ENCODE measurements at places on chromosomes 2 and 18. TPM values are rescaled to one million over a fixed set of nuclear protein-coding genes. Genes with fewer than 3 reads are reported as not detected.

GRCh38 chr2:196253116-196253480 is 81.7 kb upstream of the STK17B start:
- H3K27ac ChIP-seq = no peak overlapping the region
- no peaks in the 10 kb centered on the region for H3K27me3 ChIP-seq
- H3K4me1 ChIP-seq = peaks cover 62% of the 10 kb centered on the region
- peaks cover 23% of the 10 kb centered on the region for H3K36me3 ChIP-seq
- DNase-seq = no peak

DNA sequence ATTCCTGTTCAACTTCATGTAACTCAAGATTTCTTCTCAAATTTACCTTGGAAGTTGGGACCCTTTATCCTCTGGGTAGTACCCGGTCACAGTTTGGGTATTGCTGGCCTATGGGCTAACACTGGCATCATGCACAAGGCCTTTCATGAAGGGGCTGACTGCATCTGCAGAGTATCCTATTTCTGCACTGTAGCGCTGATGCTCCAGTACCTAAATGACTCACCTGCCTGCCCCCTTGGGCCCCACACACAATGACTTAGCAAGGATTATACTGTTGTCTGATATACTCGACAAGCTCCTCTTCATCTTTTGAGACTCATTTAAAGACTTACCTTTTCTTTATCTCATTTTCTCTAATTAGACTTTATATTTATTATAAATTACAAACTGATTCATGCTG is 39.9 kb downstream of the DNAH6 start:
- DNase-seq = no peak
- no peak overlapping the region for H3K27ac ChIP-seq
- no peaks in the 10 kb centered on the region for H3K27me3 ChIP-seq
- no peaks in the 10 kb centered on the region for H3K4me1 ChIP-seq
- peaks cover 4% of the 10 kb centered on the region for H3K36me3 ChIP-seq

- no peak for DNase-seq
- H3K27me3 ChIP-seq = peaks cover 40% of the 10 kb centered on the region
- no peaks in the 10 kb centered on the region for H3K36me3 ChIP-seq
Measured at GRCh38 chr2:127424598-127425520, 6.6 kb downstream of the PROC start.

- DNase-seq = no peak
- no peaks in the 10 kb centered on the region for H3K36me3 ChIP-seq
- H3K4me3 ChIP-seq = no peak overlapping the region
- no peaks in the 10 kb centered on the region for H3K27me3 ChIP-seq
Measured at GRCh38 chr2:81389203-81389602, 1084.7 kb upstream of the LRRTM1 start.

GRCh38 chr2:95010126-95010525 is 15.4 kb upstream of the MAL start:
- H3K27ac ChIP-seq = no peak overlapping the region
- H3K36me3 ChIP-seq = no peaks in the 10 kb centered on the region
- peaks cover 21% of the 10 kb centered on the region for H3K4me1 ChIP-seq
- DNase-seq = no peak

GRCh38 chr2:239105234-239105633 is 257.3 kb downstream of the TWIST2 start:
- H3K27me3 ChIP-seq = no peaks in the 10 kb centered on the region
- H3K4me1 ChIP-seq = peaks cover 2% of the 10 kb centered on the region
- H3K27ac ChIP-seq = no peak overlapping the region
- H3K4me3 ChIP-seq = no peak overlapping the region

The FBXO36 gene
- total RNA-seq = 1.1 TPM

The SLC4A1AP gene
- 25.1 TPM for total RNA-seq

The HAAO gene
- total RNA-seq = 0.28 TPM
